Glomerular endothelial cell (primary cell): ENCODE measurements at places on chromosomes 3 and 15. TPM values are rescaled to one million over a fixed set of nuclear protein-coding genes. Genes with fewer than 3 reads are reported as not detected.

- no peak for DNase-seq
Measured at GRCh38 chr3:79810581-79810980, 42.8 kb upstream of the ROBO1 start.

DNA sequence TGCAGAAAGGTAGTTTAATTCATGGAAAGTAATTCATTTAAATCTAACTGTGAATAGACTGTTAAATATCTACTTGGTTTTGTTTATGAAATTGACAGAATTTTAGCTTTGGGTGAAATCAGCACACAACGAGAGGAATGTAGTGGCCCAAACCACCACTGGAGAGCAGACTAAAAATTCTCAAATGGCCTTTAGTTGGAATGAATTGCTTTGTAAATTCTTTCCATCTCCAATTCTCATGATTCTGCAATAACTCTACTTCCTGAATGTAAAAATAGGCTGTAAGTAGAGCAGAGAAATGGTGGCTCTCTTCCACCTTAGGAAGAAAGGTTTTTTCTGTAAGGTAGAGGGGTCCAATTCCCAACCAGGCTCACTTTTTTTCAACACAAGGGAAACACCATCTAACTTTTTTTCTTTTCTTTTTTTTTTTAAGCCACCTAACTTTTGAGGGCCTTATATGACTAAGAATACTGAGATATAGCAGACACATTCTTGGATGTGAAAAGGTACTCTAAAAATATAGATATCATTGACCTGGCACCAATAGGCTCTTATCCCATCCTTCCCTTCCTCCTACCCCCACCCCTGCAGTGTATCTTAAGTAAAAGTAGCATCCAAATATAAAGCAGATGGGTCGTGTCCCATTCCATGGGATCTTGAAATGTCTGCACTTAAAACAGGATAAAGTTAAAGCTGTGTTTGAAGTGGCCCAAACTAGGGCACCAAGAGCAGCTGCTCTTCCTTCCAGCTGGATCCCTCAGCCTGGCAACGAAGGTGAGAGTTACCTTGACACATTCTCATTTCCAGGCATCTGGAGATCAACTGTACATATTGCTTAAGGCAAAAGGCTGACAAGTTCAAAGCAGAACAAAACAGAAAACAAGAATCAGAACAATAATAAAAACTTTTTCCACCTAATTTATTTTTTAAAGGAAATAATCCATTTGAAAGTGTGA is 194.1 kb downstream of the TPRG1 start:
- no peak for DNase-seq

DNA sequence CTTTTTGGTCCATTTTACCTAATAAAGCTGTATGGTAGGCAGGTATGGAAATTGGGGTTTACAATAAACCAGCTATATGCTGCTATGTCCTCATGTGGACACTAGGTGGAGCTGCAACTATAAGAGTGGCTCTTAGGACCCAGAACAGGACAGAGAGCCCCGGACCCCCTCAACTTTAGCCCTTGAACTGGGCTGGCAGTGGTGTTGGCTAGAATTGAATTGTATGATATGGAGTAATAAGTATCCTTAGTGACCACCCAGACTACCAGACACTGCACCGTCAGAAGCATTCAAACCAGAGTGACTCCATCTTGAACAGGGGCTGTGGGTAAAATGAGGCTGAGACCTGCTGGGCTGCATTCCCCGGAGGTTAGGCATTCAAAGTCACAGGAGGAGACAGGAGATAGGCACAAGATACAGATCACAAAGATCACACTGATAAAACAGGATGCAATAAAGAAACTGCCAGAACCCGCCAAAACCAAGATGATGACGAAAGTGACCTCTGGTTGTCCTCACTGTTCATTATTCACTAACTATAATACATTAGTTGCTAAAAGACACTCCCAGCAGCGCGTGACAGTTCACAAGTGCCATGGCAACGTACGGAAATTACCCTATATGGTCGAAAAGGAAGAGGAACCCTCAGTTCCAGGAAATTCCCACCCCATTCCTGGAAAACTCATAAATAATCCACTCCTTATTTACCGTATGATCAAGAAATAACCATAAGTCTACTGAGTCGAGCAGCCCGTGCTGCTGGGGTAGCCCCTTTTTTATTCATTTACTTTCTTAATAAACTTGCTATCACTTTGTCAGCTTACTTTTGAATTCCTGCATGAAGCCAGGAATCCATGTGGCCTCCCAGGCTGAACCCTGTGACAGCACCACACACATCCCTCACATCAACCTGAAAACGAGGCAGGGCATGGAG is 68.7 kb upstream of the BLM start:
- DNase-seq: peak; percentile 98

ZIC4 gene
- not detected in 2 replicates for total RNA-seq

TMC3 gene
- not detected in 2 replicates for total RNA-seq

TRIM42 gene
- total RNA-seq: not detected in 2 replicates

GATM gene
- total RNA-seq: not detected in 2 replicates
